CD8-positive, alpha-beta memory T cell (primary cell): ENCODE measurements at places on chromosomes 7 and 10.

DNA sequence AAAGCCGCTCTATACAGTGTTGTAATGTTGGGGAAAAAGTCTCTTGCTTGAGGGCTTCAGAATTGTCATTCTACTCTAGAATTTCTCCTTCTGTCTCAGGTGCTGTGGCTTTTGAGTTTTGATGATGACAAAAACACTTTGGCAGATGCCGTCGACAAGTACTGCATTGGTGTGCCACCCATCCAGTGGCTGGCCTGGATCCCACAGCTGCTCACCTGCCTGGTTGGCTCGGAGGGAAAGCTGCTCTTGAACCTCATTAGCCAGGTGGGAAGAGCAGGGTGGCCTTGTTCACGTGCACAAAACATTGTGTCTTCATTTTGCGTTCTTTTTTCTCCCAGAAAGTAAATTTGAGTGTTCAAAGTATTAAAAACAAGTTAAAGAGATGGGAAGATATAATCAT, 112.0 kb downstream of the TRRAP start:
- no peak for DNase-seq

DNA sequence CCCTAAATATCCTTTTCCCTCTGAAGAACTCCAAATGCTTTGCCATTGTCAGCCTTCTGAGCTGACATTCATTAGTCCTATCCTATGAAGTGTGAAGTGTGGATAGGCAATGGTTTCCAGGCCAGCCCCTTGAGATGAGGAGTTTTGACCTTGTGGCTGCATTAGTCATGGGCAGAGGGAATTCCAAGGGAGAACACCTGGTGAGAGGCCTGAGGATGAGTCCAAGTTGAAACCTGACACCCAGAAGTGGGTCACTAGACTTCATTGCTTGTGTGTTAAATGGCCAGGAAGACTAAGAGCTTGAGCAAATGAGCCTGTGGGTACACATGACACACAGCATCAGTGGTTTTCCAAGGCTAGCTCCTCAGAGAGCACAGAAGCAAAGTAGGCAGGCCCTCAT, 260.8 kb downstream of the SKAP2 start:
- DNase-seq, result no peak

- no peak for DNase-seq
Observed at GRCh38 chr7:78968951-78969350, 484.5 kb downstream of the MAGI2 start.

GRCh38 chr7:44112231-44112996, 8.3 kb downstream of the AEBP1 start:
- no peak for DNase-seq

GRCh38 chr10:97481071-97481470, 17.2 kb downstream of the MMS19 start:
- DNase-seq, result no peak

GRCh38 chr10:83373671-83374070, 765.6 kb upstream of the GHITM start:
- no peak for DNase-seq

DNA sequence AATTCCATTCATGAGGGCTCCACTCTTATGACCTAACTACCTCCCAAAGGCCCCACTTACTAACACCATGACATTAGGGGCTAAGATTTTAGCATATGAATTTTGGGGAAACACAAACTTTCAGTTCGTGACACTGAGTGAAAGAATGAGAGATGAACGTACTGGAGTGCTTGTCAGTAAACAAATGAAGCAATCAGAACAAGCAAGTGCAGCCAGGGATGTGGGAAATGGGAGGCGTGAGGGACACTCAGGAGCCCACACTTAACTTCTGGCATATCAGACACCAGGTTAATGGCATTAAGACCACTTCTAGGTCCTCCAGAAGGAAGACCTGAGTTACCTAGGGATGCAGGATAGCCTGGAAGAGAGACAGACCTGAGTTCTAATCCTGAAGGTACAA, 2.3 kb upstream of the MDFIC start:
- no peak for DNase-seq

DNA sequence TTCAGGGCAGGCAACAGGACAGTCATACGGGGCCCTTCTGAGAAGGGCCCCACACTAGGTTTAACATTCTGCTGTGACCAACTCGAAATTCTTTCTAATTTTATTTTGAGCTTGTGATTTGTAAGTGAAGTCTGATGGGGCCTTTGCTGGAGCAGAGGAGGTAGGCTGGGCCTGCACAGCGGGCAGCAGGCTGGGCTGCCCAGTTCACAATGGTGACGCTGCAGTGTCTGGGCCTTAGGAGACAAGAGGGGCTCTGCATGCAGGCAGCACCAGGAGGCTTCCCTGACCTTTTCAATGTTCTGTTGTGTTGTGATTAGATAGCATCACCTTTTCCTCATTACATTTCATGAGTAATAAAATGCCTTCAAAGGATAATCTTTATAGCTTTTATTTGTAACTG, 175.1 kb downstream of the CXCL12 start:
- DNase-seq, result no peak
